ENCODE measurements at places on chromosomes 3 and 15. TPM values are rescaled to one million over a fixed set of nuclear protein-coding genes. Genes with fewer than 3 reads are reported as not detected.
A peak's percentile ranks its signal among the peaks of the same experiment; 100 is the strongest.

GRCh38 chr3:4831580-4831950 is 147.7 kb upstream of the BHLHE40 start:
- no peak for DNase-seq

The SERPINI2 gene
- total RNA-seq, result not detected

GRCh38 chr3:194132465-194133286 is 3.3 kb upstream of the HES1 start:
- peak; percentile 91 for DNase-seq

DNA sequence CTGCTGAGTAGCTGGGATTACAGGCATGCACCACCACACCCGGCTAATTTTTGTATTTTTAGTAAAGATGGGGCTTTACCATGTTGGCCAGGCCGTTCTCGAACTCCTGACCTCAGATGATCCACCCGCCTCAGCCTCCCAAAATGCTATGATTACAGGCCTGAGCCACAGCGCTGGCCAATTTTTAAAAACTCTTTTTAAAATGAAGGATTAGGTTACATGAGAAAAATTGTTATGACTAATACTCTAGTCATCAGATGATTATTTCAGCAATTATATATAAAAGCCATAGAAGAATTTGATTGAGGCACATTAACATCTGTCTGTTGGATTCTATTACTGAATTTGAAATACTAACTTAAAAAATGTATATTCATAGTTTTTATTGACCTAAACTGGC is 134.1 kb upstream of the MNS1 start:
- peak; percentile 71 for DNase-seq

The TTLL13 gene
- under 0.01 TPM for total RNA-seq

The DUSP7 gene
- total RNA-seq, result 38.2 TPM

DNA sequence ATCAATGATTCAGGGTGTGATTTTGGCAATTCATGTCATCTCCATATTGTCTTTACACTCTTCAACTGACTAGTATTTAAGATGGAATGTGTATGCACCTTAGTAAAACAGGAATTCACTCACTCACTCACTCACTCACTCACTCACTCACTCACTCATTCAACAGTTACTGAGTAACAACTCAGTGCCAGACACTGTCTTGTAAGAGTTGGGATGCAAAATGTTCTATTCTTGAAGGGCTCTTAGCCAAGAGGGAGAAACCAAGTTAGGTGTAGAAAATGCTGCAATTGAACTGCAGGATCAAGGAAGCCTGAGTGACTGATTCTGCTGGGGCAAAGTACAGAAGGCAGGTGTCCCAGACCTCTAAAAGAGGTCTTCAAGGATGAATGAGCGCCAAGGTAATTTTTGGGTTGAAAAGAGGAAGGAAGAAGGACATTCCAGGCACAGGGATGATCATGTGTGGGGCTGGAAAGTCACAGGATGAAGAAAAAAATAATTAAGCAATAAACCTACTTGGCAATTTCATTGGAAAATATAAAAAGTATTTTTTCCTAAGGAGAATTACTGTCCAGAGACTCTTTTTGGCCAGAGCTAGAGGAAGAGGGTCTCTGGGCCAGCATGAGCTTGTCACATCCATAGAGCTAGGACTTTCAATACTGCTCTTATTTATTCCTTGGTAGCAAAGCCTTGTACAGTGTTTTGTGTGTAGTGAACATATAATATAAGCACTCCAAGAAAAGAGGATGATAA is 58.9 kb upstream of the ETV5 start:
- DNase-seq, result peak; percentile 3

The TMEM108 gene
- not detected for total RNA-seq

GRCh38 chr15:29135309-29135657 is 134.3 kb downstream of the NSMCE3 start:
- no peak for DNase-seq

GRCh38 chr3:133475245-133476010 is 75.6 kb downstream of the BFSP2 start:
- DNase-seq, result no peak

DNA sequence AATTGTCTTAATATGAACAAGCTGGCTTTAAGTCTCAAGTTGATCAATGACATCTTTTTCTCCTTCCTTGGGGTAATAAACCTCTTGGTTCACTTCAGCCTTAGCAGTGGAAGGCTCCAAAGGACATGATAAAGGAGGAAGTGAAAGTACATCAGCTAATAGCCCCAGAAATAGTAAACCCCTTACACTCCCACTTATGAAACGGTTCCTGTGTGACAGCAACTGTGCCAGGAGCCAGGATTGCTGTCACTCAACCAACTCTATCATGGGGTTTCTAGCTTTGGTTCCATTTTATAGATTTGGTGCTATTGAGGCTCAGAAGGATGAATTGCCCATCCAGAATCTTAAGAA is 216.7 kb downstream of the ABHD5 start:
- DNase-seq, result no peak

DNA sequence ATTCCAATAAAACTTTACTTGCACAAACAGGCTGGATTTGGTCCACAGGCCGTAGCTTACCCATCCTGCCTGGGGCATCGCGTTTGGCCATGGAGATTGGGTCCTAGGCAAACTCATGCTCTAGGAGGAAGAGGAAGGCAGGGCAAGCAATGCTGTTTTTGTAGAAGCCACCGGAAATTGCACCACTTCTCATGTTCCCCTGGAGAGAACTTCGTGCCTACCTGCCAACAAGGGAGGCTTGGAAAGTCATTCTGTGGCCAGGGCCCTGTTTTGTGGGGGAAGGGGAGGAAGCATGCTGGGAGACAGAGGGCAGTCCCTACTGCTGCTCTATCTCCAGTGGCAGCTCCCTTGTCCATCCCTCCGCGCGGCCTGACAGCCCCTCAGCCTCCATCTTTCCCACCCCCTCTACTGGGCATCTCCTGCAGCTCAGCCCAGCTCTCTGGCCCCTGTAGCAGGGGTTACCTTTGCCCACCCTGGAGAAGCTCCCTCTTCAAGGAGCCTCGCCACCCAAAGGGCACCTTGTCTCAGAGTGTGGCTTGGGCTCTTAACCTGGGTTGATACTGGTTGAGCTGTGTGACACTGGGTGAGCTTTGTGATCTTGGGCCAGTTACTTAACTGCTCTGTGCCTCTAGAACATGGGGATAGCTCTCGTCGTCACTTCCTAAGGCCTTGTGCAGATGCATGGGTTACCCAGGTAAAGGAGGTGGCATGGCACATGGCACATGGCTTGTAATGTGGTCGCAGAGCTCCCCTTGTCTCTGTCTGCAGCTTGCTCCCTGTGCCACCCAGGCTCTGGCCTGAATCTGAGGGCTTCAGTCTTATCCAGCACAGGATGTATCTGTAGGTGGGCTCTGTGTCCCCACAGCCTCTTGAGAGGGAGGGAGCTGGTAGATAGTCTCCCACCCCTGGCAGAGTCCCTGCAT is 6.1 kb downstream of the ABTB1 start:
- peak; percentile 59 for DNase-seq

- no peak for DNase-seq
Observed at GRCh38 chr15:69673291-69673881, 220.8 kb downstream of the RPLP1 start.

DNA sequence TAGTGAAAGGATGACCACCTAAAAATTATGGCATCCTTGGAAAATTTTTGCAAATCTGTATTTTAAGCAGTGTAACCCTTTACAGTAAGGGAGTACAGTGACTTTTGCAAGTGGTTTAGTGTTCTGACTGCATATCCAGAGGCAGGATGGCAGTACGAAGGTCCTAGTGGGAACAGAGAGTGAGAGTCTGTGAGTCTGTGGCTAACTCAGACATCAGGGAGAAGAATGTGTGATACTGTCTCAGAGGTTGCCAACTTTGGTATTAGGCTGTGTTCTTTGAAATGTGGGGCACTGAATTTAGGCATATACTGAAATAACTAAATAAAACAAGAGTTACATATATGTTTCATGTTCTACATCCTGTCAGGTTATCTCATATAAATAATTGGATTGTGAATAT is 25.7 kb downstream of the PRKCI start:
- no peak for DNase-seq

- no peak for DNase-seq
Observed at GRCh38 chr3:57794501-57794900, 38.4 kb downstream of the SLMAP start.

DNA sequence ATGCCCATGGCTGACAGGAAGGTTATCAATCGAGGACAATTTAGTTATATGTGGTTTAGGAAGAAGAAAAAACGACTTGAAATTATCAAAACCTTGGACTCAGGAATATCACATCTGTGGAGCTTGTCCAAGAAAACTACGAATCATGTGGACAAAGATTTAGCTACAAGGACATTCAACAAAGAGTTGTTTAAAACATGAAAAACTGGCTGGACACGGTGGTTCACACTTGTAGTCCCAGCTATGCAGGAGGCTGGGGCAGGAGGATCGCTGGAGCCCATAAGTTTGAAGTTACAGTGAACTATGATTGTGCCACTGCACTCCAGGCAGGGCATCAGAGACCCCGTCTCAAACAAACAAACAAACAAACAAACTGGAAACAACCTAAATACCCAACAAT is 142.4 kb downstream of the MAGI1 start:
- no peak for DNase-seq

GRCh38 chr15:40891810-40892446 is 2.3 kb upstream of the VPS18 start:
- peak; percentile 72 for DNase-seq

- DNase-seq, result no peak
Observed at GRCh38 chr15:32878869-32879805, 161.3 kb downstream of the GREM1 start.

GRCh38 chr15:62840526-62841268 is 201.8 kb upstream of the TPM1 start:
- no peak for DNase-seq

The MYZAP gene
- 2.4 TPM for total RNA-seq

GRCh38 chr3:84755860-84756259 is 202.9 kb upstream of the CADM2 start:
- DNase-seq, result no peak

DNA sequence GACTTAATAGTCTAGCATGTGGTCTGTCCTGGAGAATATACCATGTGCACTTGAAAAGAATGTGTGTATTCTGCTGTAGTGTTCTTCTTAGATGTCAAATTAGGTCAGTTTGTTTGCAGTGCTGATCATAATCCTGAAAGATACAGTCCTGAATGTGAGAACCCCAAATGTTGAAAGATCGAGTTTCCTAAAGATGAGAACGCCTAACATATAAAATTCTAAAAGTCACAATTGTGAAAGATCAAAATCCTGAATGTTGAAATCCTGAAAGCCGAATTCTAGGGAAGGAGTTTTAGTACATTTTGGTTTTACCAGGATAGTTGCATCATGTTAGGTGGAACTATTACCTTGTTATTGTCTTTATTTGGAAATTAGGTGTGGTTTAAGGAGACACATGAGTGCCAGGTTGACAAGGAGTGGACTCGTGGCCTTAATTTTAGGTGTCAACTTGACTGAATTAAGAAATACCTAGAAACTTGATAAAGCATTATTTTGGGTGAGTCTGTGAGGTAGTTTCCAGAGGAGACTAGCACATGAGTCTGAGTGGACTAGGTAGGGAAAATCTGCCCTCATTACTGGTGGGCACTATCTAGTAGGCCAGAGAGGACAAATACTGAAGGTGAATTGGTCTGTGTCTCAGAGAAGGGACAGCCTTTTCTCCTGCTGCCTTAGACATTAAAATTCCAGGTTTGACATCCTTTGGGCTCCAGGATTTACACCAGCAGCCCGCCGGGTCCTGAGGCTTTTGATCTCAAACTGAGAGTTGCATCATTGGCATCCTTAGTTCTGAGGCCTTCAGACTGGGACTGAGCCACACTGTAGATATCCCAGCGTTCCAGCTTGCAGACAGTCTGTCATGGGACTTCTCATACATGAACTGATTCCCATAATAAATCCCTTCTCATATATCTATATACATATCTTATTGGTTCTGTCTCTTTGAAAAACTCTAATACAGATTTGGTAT is 77.1 kb downstream of the LRRC28 start:
- no peak for DNase-seq

- DNase-seq, result no peak
Observed at GRCh38 chr15:65210770-65211481, at the start of gene CILP. CILP (minus strand) TSS chr15:65211473; CDS start chr15:65209755, 1,718 bp downstream.

DNA sequence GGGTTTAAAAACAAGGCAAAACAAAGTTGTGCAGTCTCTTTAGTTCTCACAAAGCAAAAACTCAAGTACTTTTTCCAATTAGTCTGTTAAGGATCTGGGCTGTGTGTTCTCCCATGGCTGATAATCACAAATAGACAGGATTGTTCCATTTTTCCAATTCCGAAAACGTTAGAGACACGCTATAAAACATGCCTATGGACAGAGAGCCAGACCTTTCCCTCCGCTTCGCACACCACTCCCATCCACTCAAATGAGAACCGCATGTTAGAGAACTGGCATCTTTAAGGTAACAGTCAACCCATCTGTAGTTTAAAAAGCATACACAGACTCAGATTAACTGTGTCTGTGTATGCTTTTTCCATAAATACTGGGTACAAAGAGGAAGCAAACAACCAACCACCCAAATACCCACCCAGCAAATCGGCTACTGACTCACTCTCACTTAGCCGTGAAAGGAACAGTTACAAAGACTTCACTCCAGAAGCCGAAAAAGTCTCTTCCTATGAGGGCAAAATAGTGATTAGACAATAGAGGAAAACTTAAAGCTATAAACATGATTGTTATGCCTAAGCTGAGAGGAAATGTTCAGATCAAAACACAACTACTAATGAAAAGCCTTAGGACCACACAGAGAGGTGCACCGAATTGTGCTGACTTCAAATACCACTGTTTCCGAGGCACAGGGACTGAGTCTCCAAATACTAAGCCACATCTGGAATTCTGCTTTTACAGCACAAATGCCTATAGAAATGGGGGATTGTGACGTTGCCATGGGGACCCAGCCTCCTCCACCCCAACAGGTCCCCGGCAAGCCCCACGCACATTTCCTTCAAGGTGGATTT is 36.1 kb downstream of the IL17RD start:
- DNase-seq, result no peak

GRCh38 chr15:41990243-41990605 is 17.9 kb upstream of the EHD4 start:
- DNase-seq, result no peak

The LARP6 gene
- 41.1 TPM for total RNA-seq

DNA sequence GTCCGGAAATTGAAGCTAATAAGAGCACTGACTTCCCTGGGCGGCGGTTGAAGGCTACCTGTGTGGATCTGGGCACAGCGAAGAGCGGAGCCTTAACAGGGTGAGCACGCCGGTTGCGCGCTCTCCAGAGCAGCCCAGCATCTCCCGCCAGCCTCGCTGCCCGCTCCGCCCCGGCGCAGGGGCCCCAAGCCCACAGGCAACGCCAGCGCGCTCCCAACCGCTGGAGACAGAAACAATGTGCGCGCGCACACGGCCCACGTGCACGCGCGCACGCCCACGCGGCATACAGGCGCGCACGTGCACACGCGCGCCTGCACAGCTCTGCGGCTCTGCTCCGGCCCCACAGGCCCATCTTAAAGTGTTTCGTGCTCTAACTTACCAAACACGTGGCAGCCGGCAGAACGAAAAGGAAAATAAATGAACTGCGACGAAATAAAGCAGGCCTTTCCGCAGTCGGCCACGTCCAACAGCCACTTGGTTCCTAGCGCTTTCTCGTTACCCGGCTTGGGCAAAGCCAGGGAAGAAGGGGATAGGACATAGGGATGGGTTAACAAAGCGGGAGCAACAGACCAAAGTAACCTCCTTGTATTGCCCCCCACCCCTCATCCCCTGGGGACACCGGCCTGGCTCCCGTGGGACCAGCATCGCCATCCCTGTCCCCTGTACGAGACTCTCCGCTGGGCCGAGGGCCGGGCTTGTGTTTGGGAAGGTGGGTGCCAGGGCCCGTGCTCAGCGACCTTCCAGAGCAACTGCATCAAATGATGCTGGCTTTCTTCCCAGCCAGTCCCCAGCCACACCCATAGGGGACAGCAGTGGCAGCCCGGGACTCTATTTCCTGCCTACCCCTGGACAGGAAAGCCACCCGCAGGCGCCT is 203.7 kb downstream of the ABHD5 start:
- DNase-seq, result peak; percentile 54

The TMEM207 gene
- not detected for total RNA-seq

GRCh38 chr3:172023915-172024314 is 15.5 kb upstream of the FNDC3B start:
- DNase-seq, result no peak

Data from bronchial epithelial cell (primary cell).